ENCODE measurements at places on chromosomes 13 and 19. TPM values are rescaled to one million over a fixed set of nuclear protein-coding genes. Genes with fewer than 3 reads are reported as not detected.

- DNase-seq: no peak
These were observed 42.4 kb upstream of the ESD start for GRCh38 chr13:46839399-46839798.

GRCh38 chr19:17938092-17938845 is 5.5 kb downstream of the CCDC124 start:
- peak; percentile 92 for DNase-seq

DNA sequence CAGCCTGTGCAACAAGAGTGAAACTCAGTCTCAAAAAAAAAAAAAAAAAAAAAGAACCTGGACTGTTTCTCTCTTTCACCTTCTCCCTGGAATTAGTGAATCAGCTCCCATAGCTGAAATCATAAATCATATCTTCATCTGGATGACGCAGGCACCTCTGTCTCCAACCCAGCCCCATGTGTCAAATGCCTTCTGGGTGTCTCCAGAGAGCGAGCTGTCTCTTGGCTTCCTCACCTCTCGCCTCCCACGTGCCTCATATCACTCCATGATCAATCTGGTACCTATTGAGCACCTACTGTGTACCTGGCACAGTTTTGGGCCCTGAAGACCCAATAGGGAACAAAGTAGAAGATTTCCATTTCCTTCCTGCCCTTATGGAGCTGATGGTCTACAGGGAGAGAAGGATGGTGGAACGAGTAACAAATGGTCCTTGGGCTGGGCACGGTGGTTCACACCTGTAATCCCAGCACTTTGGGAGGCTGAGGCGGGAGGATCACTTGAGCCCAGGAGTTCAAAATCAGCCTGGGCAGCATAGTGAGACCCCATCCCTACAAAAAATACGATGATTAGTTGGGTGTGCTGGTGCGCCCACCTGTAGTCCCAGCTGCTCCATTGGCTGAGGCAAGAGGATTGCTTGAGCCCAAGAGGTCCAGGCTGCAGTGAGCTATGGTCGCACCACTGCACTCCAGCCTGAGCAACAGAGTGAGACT is 2.5 kb downstream of the HSD11B1L start:
- DNase-seq: no peak

DNA sequence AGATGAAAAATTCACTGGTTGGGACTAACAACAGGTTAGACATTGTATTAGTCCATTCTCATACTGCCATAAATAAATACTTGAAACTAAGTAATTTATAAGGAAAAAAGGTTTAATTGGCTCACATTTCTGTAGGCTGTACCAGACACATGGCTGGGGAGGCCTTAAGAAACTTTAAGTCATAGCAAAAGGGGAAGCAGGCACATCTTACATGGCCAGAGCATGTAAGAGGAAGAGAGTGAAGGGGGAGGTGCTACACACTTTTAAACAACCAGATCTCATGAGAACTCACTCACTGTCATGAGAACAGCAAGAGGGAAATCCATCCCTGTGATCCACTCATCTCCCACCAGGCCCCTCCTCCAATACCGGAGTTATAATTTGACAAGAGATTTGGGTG is 125.9 kb downstream of the SUCLA2 start:
- DNase-seq: no peak

DNA sequence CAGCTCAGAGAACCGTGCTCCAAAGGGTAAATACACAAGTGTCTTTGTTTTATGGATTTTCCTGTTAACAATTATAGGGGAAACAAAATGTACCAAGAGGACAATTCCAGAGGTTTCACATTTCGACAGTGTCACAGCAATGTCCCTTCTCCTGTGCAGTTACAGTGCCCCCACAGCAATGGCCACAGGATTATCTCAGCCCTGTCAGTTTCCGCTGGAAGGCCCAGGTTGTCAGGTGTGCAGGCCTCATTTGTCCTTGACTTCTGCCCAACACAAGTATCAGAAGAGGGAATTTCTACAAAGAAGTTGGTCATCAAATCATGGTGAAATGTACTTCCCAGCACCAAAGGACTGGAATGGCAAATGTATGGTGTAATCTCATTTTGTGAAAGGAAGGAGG is 11.2 kb upstream of the N4BP2L2 start:
- DNase-seq: no peak

DNA sequence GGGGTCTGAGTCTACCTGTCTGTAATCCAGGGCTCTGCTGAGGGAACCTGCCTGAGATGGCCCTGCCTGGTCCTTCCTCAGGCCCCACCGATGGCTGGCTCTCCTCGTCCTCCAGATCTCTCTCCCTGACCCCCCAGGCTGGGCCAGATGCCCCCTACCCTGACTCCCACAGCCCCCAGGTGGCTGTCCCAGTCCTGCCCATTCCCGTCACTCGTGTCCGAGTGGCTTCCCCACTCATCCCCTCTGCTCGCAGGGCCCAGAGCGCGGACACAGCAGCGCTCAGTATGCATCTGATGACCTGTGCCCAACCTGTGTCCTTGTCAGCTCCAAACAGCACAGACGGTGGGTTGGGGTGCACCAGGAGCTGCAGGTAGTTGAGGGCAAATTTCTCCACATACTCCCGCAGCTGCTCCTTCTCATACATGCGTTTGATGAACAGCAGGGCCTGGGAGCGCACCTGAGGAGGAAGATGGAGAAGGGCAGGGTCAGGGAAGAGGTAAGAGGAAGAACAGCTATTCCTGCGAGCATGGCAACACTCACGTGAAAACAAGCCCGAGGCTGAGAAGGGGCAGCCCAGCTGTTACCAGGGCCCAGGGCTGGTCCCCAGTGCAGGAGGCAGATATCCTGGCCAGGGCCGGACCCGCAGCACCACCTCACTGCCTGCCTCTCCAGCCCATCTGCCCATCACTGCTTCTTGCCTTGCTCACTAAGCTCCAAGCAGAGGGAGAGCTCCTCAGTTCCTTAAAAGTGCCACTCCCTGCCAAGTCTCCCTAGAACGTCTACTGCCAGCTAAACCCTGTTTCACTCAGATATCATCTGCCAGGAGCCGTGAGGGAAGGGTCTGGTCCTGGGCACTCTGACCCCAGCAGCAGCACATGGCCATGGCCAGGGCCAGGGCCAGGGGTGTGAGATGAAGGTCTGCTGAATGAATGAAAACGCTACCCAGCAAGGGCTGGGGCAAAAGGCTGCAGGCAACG is 11.1 kb upstream of the RSPH6A start:
- DNase-seq: peak; percentile 70

DNA sequence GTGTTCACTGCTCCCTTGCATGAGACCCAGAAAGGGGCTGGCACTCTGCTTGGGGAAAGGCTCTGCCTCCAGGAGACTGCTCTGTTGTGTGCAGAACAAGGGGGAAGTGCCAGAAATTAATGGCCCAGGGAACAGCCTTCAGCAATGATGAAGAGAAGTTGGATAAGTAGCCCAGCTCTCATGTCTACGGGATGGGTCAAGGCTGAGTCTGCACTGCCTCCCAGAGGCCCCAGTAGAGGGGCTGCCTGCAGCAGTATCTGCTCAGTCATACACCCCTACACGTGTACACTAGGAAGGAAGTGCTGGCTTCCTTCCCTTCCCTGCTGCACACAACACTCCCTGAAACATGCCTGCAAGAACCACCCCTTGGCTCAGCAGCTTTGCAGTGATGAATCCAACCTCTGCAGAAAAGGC is 54.6 kb upstream of the URI1 start:
- peak; percentile 38 for DNase-seq

- DNase-seq: no peak
These were observed 3.9 kb downstream of the LACC1 start for GRCh38 chr13:43883631-43884030.

GRCh38 chr13:113528101-113528812 is 37.7 kb upstream of the DCUN1D2 start:
- DNase-seq: no peak

INSR gene
- polyA plus RNA-seq: 1.9 TPM

DHRS12 gene
- polyA plus RNA-seq: 9.6 TPM

WDR88 gene
- polyA plus RNA-seq: 0.03 TPM

RUBCNL gene
- polyA plus RNA-seq: 0.07 TPM

NUMBL gene
- polyA plus RNA-seq: 54.6 TPM
